ENCODE measurements at places on chromosomes 12 and 14.

DNA sequence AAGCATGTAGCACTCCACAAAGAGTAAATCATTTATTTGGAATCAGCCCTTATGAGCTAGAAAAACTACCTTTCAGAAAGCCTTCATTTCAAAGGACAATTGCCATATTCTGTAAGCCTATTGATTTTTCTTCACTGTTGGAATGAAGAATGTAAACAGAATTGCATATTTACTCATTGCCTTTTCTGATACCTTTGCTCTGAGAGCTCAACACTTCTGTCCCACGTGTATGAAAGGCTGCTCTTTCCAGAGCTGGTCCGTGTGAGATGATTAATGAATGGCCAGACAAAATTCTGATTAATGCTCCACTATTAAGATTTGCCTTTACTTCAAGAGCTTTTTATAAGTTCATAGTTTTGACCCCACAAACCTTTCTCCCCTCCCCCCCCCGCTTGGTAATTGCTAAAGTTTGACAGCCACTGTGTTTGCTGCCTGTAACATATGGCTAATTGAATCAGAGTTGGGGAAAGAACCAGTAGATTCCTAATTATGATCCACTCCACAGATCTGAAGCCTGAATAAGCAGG lies 63.0 kb upstream of the PLEKHA5 start:
- no peak for DNase-seq

DNA sequence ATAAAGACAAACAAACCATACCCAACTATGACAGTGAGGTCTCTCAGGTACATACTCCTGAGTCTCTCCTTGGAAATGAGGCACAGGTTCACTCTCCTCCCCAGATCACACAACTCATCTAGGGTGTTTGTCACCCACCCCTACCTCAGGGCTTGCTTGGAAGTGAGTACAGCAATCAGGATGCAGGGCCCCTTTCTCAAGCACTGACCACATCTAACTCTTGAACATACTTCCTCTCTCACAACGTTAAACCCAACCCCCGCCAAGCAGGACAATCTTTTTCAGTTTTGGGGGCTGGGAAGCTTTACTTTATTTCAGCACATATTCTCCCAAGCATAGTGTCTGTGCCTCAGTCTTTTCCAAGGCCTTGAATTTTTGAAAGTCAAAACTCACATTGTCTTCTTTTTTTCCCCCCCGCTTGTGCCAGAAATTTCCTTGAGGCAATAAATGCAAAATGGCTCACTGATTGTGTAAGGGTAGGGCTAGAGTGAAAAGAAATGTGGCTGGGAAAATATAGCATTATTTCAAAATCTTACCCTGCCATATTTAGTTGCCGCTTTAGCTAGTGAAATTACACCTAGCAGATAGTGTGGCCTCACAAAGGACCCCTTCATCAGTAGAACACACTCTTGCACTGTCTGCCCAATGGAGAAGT lies 2.4 kb upstream of the GPR65 start:
- no peak for DNase-seq

- DNase-seq: peak; percentile 26
These were observed 95.9 kb upstream of the PPP2R5C start for GRCh38 chr14:101665478-101666078.

GRCh38 chr14:99424306-99424877 lies 56.3 kb downstream of the SETD3 start:
- DNase-seq: no peak

DNA sequence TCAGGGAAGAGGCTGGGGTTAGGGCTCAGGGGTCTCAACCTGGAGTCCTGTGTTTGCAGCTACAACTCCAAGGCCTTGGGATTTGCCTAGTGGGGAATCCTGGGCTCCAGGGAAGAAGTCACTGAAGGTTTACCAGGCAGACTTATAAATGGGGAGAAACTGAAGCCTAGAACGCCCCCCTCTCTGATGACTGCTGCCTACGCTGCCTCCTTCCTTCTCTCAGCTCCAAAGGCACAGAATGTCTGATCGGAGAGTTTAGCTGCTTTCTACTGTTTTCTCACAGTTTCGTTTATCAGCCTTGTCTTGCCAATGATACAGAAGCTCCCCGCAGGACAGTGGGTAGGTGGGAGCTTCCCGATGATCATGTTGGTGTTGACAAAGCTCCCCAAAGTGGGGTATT lies 101.7 kb downstream of the CACNA1C start:
- DNase-seq: no peak

- no peak for DNase-seq
These were observed 43.0 kb downstream of the RASSF8 start for GRCh38 chr12:26001530-26001929.

- no peak for DNase-seq
These were observed 58.1 kb downstream of the SPTB start for GRCh38 chr14:64821651-64822050.

- DNase-seq: peak; percentile 99
These were observed 44.3 kb downstream of the KRT80 start for GRCh38 chr12:52147367-52147963.

DNA sequence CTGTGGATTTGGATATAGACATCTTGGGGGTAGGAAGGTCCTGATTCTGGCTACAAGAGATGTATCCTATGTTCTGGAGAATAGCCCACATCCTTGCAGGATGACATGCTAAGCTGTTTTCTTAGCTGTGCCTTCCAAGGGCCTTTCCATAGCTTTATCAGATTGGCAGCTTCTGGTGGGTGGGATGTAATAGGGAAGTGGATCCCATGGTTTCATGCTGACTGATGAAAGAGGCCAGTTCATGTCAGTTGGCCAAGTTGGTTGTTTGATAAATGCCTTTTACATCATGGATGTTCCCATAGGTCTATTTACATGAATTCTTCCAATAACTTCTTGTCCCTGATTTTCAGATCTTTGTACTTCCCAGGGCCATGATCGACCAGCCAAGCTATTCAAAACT lies 169.1 kb upstream of the RMST start:
- no peak for DNase-seq
